ENCODE measurements at places on chromosomes 2 and 18.
A peak's percentile ranks its signal among the peaks of the same experiment; 100 is the strongest.

DNA sequence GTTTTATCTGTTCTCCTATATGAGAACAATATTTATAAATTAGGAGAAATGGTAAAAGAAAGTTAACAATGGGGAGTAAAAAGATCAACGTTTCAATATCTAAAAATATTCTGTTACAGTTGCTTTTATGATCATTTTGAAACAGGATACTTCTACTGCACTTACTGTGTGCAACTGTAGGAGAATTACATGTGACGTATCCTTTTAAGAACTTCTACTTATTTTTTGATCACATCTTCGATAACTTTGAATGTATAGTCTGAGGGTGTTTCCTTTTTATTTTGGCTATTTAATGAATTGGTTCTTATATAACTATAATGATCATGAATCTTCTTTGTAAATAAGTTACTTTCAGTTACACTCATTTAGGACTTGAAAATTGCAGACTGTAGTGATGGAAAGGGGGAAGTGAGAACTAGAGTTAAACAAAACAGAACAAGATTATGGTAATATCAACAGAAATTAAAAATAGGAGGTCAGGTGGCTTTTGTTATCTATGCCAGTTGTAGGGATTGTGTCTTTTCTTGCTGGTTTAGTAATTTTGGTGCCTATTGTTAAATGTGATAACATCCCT lies 109.9 kb downstream of the MSTN start:
- no peak for DNase-seq

DNA sequence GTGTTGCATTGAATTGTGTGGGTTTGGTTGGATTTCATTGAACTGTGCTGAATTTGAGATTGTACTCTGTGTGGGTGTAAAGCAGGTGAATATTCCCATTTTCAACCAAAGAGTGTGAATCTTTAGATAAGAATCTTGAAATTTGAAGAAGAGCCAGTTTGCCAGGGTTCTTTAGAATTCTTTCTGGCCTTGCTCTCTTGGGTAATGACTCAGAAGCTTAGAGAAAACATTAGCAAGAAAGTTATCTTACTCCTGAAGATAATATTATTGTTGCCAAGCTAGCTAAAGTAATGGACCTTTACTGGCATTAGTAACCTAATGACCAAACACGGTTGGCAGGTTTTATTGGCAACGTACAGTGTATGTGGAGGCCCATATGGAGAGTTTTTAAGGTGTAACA lies 46.4 kb upstream of the SIX3 start:
- DNase-seq: no peak

GRCh38 chr2:11863103-11863502 lies 116.7 kb downstream of the LPIN1 start:
- no peak for DNase-seq

- DNase-seq: no peak
These were observed 348.0 kb downstream of the DLGAP1 start for GRCh38 chr18:4107049-4107467.

- DNase-seq: no peak
These were observed 26.8 kb upstream of the LDLRAD4 start for GRCh38 chr18:13191779-13192178.

- DNase-seq: no peak
These were observed 267.0 kb downstream of the SRBD1 start for GRCh38 chr2:45344071-45344470.

DNA sequence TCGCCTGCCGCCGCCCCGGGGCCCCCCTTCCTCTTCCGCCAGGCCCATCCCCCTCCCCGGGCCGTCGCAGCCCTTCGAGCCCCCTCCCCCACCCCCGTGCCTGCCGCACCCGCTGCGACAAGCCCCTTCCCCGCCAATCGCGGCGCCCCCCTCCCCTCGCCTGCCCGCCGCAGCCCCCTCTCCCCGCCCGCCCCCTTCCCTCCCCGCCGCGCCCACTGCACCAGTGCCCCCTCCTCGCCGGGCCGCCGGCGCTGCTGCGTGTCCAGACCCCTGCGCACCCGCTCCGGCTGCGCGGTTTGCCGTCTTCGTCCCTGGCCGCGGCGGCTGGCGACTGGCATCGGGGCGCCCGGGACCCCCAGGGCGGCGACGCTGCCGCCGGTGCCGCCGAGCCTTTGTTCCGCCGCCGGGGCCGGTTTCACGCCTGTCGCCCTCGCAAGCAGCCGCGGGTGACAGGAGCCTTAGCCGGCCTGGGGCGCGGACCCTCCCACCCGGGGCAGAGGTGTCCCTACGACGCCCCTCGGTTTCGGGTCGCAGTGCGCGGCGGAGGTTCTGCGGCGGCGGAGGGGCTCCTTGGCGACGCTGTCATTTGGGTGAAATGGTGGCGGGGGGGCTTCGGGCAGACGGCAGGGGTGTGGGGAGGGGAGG lies 18.1 kb downstream of the GPC1 start:
- DNase-seq: no peak

- peak; percentile 95 for DNase-seq
These were observed 86.4 kb upstream of the MAP4K3 start for GRCh38 chr2:39523308-39524044.

DNA sequence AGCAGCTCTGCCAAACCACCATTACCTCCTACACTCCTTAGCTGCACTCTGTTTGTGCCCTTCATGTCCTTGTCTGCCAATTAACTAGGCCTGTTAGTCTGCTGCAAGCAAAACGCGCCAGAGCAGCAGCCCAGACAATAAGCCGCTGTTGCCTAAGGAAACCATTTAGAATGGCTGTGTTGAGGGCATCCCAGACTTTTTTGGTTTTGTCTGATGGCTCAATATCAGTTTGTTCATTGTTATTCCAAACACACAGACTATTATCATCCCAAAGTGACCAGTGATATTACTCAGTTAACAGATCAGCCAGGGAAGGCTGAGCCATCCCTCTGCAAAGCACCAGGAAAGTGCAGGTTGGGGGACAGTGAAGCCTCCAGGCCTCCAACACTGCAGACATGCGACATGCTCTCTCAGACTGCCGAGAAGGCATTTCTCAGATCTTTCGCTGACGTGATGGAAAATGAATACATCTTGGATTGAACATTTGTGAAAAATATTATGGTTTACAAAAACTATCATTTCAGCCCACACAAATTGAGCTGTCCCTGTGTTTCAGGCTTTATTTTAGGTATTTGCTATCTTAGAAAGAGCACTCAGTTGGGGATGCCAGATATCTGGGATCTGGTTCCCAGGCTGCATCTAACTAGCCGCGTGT lies 182.0 kb upstream of the HNRNPA3 start:
- DNase-seq: no peak

DNA sequence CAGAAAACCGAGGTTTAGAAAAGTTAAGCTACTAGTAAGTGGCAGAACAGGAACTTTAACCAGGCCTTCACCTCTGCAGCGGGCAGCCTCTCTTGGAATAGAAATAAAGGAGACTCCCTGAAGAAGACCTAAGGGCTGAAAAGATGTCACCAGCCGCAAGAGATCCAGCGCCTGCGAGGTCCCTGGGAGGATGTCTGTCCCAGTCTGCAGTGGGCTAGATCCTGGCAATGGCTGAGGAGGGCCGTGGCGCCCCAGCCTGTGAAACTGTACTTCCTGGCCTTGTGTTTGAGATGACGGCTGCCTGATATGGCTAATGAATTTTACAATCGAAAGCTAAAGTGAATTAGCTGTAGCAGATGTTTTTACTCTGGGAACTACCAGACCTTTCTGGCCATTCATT lies 300.6 kb upstream of the SALL3 start:
- no peak for DNase-seq

- no peak for DNase-seq
These were observed 756.1 kb upstream of the DDX18 start for GRCh38 chr2:117058366-117058765.

- no peak for DNase-seq
These were observed 53.6 kb downstream of the HK2 start for GRCh38 chr2:74887445-74887951.

GRCh38 chr18:54386043-54386442 lies 28.3 kb downstream of the C18orf54 start:
- DNase-seq: no peak

DNA sequence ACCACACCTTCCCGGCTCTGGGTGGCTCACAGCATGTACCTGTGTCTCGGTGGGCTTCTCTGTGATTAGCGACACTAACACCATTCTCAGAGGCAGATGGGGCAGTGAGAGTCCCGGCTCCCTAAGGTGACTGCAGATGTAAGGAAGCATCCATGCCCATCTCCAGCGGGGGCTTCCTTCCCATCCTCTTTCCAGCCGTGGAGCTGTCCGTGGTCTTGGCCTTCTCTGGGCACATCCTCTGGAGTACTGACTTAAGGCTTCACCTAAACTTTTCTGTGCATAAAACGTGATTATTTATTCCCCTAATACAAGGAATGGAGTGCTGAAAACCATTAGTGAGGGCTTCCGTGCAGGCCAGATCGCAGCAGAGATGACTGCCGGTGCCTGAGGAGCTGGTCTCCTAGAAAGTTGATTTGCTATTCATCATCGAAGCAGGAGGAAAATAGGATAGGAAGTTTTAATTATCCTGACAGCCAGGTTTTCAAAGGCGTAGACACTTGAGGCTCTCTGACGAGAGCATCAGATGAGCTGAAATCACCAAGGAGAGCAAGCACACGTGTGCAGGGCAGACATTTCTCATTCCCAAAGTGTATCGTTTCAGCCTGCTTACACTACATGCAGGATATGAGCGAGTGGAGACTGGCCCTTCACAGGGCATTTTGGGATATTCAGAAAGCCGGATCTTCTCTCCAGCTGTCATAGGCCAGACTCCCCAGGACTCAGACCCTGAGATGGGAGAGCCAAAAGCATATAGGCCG lies 186.1 kb upstream of the SALL3 start:
- no peak for DNase-seq

DNA sequence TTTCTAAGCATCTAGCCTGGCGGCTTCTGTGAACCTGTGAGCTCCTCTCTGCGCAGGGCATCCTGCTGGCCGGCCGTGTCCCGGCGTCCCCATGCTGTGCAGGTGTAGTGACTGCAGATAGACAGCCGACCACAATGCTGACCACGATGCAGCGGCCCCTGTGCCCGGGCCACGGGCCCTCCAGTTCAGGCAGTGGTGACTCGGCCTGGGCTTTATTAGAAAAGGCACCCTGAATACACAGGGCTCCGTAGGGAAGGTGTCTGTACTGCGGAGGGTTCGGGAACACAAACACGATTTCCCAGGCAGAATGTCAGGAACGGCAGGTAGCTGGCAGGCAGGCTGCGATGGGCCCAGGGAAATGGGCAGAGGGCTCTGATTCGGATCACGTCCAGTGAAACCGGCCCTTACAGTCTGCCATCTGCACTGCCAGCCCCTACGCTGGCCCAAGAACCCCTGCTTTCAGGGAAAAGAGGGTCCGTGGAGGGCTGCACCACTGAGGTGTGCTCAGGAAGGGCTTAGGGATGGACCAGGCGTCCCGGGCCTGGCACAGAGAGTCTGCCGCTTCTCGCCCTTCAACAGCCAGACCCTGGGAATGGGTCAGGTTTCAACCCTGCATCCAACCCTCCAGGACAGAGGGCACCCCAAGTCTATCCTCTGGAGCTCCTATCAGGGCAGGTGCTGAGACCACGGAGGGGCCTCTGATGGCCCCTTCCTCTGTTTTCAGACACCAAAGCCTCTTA lies 196.5 kb downstream of the HDAC4 start:
- DNase-seq: no peak

DNA sequence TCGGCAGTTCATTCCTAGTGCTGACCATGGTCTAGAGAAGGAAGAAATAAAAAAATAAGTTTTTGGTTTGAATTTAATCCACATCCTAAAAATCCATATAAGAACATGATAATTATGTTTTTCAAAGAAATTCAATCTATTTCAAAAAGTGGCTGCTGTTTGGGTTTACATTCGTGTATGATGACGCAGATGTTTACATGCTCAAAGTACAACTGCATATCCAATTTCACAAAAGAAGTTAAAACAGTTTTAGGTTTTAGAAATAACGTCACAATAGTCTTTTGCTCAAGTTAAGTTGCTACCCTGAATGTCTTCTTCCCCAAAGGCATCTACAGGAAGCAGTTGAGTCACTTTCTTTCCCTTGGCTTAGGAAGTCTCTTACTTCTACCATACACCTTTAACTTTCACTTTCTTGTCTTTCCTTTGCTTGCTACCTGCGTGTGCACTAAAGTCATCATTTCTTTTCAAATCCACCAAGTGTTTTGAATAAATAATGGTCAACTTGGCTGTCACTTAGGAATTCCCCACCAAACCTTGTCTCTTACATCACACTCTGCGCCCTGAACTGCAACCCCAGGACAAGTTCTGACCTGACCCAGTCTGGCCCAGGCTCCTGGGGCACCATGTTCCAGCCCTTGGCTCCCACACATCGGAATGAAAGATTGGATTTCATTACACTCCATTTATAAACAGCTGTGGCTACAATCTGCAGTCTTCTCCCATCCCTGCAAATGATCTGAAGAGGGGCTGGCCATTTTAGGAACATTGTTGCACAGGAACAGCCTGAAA lies 28.4 kb downstream of the FAM237A start:
- DNase-seq: no peak

All from HCEC 1CT (cell line).